ENCODE measurements at places on chromosomes 4 and X.

DNA sequence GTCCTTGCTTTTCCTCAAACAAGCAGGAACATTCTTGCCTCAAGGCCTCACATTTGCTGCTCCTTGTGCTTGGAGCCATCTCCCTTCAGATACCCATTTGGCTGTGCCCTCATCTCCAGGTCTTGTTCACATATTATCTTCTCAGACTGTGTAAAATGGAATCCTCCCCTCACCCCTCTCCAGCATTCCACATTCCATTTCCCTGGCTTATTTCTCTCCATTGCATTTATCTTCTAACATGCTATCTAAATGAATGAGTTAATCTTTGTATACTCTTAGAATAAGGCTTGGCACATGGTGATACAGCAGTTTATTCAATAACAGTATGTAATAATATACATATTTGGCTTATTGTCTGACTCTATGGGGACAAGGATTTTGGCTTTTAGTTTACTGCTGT, 8.8 kb upstream of the GALNT7 start:
- DNase-seq, result no peak

DNA sequence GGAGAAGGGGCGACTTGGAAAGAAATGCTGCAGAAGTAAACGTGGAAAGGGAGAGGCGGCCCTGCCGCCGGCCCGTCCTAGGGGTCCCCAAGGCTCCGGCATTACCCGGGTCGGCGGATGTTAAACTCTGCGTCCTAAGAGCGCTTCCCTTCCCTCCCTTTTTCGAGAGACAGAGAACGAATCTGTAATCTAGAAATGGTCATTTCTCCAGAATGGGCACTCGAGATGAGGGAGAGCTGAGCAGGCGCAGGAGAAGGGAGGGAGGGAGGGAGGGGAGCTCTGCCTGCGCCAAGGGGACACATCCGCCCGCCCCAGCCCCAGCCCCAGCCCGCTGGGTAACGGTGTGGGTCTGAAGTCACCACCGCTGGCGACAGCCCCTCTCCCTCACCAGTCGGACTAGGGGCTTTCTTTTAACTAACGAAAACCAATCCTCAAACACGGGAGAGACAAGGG, 1.7 kb downstream of the HCFC1 start:
- no peak for DNase-seq

GRCh38 chr4:73037057-73037456, 32.5 kb downstream of the COX18 start:
- no peak for DNase-seq

DNA sequence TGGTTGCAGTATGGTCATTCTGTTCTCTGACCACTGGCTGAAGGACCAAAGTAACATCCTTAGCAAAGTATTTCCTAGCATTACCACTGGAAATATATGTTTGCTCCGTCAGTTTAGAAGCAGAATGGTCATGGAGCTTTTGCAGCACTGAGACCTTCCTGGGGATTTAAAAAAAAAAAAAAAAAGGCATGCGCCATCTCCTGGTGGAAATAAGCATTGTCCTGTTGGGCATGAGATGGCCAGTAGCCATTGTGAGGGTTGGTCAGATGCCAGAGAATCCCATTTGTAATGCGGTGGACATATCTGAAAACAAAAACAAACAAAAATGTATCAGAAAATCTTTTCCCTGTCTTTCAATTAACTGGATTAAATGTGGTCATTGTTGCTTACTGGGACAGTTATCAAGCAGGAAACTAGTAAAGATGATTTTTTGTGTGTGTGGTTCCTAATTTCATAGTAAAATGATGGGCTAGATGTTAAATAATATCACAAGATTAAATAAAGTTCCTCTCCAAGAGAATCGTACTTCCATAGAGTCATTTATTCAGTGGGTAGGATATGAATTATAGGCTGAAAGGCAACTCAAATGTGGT, 139.6 kb downstream of the SOWAHB start:
- DNase-seq, result no peak

DNA sequence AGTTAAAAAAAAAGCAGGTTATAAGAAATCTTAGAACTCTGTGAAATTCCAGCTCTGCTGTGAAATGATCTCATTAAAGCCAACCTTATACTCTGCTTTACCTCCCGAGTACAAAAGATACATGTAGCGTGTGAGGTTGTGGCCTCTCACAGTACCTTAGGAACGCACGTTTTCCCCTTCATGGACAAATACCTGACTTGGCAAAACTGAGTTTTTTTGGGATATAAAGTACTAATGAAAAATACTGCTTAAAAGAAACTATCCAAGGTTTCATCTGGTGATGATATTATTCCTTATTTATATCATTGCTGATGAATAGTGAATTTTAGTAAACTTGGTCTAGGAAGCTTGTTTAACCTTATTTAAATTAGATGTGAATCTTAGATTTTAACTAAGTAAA, 48.9 kb downstream of the WWC2 start:
- no peak for DNase-seq

GRCh38 chr4:98627531-98628257, 30.7 kb downstream of the TSPAN5 start:
- no peak for DNase-seq

- no peak for DNase-seq
These were observed 17.8 kb downstream of the MFAP3L start for GRCh38 chr4:170008371-170008770.

GRCh38 chr4:68476191-68476590, 28.9 kb downstream of the TMPRSS11E start:
- DNase-seq, result no peak

DNA sequence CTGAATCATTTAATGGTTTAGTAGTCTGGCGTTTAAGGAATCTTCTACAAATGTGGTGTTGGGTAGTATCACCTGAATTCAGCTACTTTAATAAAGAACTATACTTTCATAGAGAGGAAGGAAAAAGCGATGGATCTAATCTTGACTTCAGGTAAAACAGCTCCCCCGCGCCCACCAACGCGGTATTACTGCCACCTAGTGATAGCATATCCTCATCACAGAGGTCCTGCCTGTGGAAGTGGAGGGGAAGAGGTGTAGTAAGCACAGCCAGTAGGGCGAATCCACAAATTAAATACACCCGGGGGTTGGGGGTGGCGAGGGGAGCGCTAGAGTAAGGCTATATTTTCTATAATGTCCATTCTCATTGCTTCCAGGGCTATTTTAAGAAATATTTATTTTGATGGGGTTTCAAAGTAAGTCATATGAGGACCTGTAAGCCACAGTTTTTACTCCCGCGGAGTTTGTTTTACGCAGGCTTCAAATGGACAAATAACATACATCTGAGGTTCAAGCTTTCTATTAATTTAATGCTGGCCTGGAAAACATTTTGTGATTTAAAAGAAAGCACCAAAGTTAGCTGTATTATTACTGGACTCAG, 8.3 kb upstream of the DAPP1 start:
- DNase-seq, result peak; percentile 67

DNA sequence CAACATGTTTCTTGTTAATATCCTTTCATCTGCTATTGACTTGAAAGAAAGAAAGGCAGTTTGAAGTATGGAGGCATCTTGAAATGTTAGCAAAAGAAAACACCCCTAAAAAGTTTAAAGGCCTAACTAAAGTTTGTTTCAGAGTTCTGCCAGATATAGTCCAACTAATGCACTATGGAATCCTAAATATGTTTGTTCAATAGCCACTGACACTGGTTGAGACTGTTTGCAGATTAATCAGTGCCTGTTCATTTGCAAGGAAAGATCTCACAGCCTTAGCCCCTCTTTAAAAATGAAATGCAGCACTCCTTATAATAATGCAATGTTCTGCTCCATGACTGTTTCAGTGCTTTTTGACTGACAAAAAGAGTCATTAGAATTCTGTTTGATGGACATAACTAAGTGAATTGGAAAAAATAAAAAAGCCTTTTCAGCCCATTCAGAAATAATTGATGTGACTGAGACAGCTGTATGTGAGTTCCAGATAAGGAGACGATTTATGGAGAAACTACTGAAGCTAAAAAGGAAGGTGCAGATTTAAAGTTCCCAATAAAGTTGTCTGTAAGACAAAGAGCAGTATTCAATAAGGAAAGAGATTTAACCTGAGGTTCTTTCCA, 192.0 kb downstream of the PCDH7 start:
- no peak for DNase-seq

DNA sequence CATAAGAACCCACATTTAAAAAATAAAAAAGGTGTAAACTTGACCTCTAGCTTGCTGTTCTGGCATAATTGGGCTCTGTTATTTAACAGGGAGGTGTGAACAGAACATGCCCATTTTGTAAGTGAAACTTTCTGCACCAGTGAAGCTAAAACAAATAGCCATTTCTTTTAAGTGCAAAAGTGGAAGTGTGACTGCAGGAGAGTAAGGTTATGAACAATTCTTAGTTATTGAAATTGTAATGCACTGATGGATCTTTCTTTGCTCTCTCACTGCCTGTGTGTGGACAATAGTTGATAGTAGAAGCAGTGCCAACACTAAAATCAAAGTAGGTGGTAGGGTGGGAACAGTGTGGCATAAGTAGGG, 12.6 kb downstream of the P2RY10 start:
- no peak for DNase-seq

- DNase-seq, result no peak
These were observed 63.7 kb upstream of the PDLIM3 start for GRCh38 chr4:185598846-185599552.

GRCh38 chr4:40702137-40702799, 47.5 kb upstream of the NSUN7 start:
- no peak for DNase-seq

GRCh38 chr4:105990933-105991332, 95.7 kb downstream of the NPNT start:
- no peak for DNase-seq

- DNase-seq, result peak; percentile 32
These were observed 361 bp downstream of the QDPR start for GRCh38 chr4:17511509-17511949.

DNA sequence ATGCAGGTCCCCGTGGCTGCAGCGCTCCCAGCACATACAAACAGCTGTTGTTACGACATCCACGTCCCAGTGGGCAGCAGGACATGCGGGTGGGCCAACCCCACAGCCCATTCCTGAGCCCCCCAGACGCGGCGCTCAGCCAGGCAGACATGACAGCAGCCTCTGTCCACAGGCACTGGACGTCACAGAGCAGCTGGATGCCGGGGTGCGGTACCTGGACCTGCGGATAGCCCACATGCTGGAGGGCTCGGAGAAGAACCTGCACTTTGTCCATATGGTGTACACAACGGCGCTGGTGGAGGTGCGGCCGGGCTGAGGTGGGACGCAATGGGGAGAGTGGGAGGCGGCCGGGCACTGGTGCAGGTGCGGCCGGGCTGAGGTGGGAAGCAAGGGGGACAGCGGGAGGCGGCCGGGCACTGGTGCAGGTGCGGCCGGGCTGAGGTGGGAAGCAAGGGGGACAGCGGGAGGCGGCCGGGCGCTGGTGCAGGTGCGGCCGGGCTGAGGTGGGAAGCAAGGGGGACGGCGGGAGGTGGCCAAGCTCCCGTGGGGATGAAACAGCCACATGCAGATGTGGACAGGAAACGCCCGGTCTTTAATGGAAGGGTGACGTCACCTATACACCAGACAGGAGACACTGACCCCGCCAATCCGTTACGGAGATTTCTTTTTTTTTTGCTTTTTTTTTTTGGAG, 9.4 kb downstream of the PLCXD1 start:
- DNase-seq, result no peak

DNA sequence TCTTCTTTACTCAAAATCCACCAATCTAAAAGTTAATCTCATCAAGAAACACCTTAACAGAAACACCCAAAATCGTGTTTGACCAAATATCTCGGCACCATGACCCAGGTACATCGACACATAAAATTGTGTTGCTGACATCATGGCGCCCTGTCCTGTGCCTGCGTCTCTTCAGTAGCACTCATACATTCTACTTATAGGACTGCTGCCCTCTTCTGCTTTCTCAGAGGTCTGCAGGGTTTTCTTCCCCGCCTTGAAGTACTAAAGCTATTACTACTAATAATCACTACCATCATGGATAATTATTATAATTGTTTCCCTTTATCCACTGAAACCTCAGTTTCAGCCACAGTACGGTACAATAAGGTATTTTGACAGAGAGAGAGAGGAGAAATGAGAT, 1403.1 kb upstream of the TENM3 start:
- no peak for DNase-seq

GRCh38 chrX:31165241-31166035, 93.6 kb upstream of the FTHL17 start:
- DNase-seq, result no peak

GRCh38 chr4:151908734-151909497, 148.1 kb upstream of the GATB start:
- DNase-seq, result no peak

DNA sequence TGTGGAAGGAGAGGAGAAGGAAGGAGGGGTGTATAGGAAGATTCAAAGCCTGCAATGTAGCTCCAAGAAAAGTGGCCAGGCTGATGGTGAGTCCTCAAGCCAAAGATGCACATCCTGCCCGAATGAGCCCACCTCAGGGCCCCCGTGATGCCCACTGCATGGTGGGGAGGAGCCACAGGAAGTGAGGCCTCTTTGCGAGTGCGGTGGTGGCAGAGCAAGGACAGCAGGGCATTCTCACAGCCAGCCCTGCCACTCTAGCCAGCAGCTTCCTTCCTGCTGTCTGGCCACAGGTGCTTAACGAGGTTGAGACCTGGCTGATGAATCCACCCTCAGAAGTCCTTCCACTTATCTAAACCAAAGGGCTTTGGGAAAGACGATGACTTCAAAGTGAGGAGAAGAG, 55.8 kb downstream of the BCOR start:
- no peak for DNase-seq

DNA sequence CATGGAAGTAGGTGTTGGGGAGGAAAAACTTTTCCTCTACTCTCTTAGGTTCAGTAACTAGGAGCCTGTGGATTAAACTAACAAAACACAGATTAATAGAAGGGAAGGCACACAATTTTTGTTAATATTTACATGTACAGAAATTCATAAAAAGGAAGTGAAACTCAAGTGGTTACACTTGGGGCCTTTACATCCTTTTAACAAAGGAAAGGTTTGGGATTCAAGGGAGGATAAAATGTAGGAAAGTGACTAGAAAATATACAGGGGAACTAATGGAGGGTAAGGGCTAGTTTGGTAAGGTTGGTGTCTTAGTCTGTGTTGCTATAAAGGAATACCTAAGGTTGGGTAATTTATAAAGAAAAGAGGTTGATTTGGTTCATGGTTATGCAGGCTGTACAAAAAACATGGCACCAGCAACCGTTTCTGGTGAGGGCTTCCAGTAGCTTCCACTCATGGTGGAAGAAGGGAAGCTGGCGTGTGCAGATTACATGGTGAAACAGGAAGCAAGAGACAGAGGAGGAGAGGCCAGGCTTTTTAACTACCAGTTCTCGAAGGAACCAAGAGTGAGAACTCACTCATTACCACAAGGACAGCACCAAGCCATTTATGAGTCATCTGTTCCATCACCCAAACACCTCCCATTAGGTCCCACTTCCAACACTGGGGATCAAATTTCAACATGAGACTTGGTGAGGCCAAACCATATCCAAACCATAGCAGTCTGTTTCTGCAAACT, 124.4 kb downstream of the CHRDL1 start:
- no peak for DNase-seq

- peak; percentile 45 for DNase-seq
These were observed 695 bp downstream of the MTM1 start for GRCh38 chrX:150569155-150569477.

GRCh38 chrX:30301208-30301607, 8.0 kb downstream of the NR0B1 start:
- no peak for DNase-seq

- DNase-seq, result peak; percentile 86
These were observed 9.2 kb upstream of the FAM53A start for GRCh38 chr4:1693131-1693896.

Data from CD4-positive, alpha-beta T cell treated with Interferon alpha-2 for 1 hour (primary cell).